ENCODE measurements at places on chromosomes 1 and 21. TPM values are rescaled to one million over a fixed set of nuclear protein-coding genes. Genes with fewer than 3 reads are reported as not detected.

Gene SYT2
- 9.6 TPM for total RNA-seq

GRCh38 chr21:43267391-43268085 lies 98.7 kb downstream of the CRYAA start:
- DNase-seq = no peak

GRCh38 chr1:25183126-25183980 lies 48.9 kb downstream of the SYF2 start:
- DNase-seq = no peak

DNA sequence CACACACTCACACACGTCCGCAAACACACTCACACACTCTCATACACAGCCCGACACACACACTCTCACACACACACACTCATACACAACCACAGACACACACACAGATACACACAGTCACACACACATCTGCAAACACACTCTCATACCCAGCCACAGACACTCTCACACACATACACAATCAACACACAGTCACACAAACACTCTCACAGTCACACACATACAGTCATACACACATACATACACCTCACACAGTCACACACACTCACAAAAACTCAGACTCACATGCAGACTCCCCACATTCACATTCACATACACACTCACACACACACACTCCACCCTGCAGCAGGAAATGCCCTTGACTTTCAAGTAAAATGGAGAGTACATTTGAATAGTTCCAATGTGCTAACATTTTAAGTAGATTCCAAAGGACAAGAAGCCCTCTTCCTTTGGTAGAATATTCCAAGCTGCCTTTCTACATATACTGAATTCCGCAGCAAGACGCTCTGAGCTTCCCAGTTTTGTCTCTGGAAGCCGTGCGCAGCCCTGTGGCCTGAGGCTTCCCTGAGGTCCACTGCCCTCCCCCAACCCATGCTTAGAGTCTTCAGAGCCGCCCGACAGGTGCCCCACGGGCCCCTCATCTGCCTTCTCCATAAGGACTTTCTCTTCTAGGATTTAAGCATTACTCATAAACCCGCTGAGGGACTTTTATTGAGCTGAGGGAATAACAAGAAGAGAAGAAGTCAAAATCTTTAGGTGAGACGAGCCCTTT lies 9.7 kb downstream of the BATF3 start:
- no peak for DNase-seq

DNA sequence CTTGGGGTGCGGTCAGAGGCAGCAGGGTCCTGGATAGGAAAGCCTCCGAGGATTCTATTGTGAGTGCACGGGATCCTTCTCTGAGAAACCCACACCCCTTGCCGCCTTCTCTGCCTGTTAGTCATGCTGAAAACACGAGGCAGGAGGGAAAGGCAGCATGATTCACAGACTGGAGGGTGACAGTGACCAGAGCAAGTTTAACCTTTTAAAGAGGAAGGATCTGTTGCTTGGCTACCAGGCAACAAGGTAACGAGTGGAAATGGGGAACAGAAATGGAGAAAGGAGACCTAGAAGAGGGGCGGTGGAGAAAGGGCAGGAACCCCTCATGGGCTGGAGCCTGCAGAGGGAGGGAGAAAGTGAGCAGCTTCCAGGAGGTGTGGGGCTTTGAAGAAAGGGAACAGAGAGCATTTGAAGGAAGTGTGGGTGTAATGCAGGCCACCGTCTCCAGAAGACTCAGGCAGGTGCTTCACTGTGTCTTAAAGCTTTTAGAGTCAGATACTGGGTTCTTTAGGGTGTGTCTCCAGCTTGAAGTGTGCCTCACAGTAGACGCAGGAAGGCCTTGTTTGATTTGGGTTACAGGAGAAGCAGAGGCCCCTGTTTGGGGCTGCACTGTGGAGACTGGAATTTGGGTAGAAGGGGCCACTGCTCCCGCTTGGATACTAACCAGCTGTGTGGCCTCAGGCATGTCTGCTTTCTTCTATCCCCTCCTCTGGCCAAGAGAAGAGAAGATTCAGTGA lies 19.1 kb downstream of the OPTC start:
- DNase-seq = no peak

DNA sequence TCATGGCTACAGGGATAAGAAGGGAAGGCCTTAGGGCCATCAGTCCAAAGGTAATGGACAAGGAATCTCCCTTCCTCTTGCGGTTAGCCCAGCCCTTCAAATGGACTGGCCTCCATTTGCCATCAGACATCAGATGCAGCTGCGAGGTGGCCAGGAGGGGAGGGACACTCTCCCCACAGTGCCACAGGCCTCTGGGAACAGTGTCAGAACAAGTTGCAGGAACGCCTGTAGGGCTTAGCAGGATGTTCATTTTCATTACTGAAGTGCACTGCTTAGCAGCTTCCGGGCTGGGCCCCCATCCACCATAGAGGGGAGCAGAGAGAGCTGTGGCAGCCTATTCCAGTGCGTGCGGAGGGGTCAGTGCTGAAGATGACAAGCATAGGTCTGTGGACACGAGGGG lies 127.5 kb downstream of the GALNT2 start:
- DNase-seq = no peak

GRCh38 chr1:40183055-40183710 lies 22.0 kb downstream of the RLF start:
- no peak for DNase-seq

DNA sequence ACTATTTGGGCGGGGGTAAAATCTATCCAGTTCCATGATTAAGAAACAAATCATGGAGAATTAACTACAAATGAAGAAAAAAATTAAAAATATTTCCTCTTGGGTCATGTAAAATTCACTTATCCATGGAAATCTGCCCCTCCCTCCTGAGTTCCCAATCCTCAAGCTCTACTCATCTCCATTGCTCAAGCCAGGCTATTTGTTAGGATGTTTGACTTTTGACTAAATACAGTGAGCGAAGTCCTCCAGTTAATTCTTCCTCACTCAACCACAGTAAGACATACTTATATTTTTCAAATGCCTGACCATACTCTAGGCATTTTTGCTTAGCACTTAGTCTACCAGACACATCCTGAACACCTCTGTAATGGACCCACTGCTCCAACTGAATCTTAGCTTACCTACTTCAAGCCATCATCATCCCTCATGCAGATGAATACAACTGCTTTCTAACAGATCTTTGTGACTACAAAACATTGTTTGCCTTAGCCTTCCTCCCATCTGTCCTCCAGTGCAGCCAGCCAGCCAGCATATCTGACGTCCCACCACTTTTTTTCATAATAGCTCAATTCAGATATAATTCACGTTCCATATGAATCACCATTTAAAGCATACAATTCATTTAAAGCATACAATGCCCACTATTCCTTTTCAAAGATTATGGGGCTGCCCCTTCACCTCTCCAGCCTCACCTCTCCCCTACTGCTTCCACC lies 154.2 kb downstream of the RERE start:
- DNase-seq = no peak

DNA sequence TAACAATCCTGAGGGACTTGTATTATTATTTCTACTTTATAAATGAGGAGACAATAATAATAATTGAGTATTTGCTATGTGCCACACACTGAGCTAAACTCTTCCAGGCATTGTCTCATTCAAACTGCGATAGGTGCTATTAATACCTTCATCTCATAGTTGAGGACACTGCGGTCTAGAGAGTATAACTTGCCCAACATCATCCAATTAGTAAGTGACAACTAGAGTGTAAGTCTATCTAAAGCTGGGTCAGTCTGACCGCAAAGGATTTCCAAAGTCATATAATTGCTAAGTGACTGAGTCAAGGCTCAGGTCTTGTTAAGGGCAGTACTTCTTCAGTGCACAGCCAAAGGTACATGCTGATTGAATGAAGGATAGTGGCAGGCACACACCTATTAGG lies 9.7 kb downstream of the BCL9 start:
- DNase-seq = no peak

GRCh38 chr1:76210160-76210559 lies 135.6 kb downstream of the ST6GALNAC3 start:
- no peak for DNase-seq

DNA sequence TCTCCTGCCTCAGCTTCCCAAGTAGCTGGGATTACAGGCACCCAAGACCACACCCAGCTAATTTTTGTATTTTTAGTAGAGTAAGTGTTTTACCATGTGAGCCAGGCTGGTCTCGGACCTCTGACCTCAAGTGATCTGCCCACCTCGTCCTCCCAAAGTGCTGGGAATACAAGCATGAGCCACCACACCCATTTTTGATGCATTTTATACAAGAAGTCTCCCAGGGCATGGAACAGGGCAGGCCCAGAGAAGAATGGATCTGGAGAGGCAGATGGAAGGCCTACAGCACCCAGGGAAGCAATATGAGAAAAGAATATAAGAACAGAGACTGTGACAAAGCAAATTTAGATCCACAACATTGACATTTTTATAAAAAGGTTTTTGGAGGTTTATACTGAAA lies 18.8 kb upstream of the IFNAR1 start:
- no peak for DNase-seq
